ENCODE measurements at places on chromosomes 12 and 14.

GRCh38 chr12:93032758-93033157, 103.7 kb upstream of the EEA1 start:
- no peak overlapping the region for H3K4me3 ChIP-seq
- H3K27ac ChIP-seq: no peak overlapping the region
- H3K4me1 ChIP-seq: no peaks in the 10 kb centered on the region
- H3K36me3 ChIP-seq: no peaks in the 10 kb centered on the region
- no peak for DNase-seq

- H3K27ac ChIP-seq: no peak overlapping the region
- peaks cover 7% of the 10 kb centered on the region for H3K4me1 ChIP-seq
- DNase-seq: peak; percentile 2
- no peaks in the 10 kb centered on the region for H3K36me3 ChIP-seq
Observed at GRCh38 chr12:81797100-81797499, 38.0 kb upstream of the PPFIA2 start.

- H3K4me1 ChIP-seq: no peaks in the 10 kb centered on the region
- H3K27ac ChIP-seq: no peak overlapping the region
- H3K27me3 ChIP-seq: no peaks in the 10 kb centered on the region
- no peaks in the 10 kb centered on the region for H3K36me3 ChIP-seq
Observed at GRCh38 chr12:101064721-101065120, 145.3 kb downstream of the SLC5A8 start.

GRCh38 chr12:29228474-29229157, 79.5 kb downstream of the FAR2 start:
- H3K27me3 ChIP-seq: no peaks in the 10 kb centered on the region
- no peak overlapping the region for H3K27ac ChIP-seq
- no peak overlapping the region for H3K4me3 ChIP-seq

GRCh38 chr12:58529114-58529665, 391.1 kb downstream of the LRIG3 start:
- H3K27ac ChIP-seq: no peak overlapping the region
- H3K27me3 ChIP-seq: no peaks in the 10 kb centered on the region
- H3K4me1 ChIP-seq: no peaks in the 10 kb centered on the region
- H3K4me3 ChIP-seq: no peak overlapping the region

GRCh38 chr14:65228436-65228835, 126.1 kb upstream of the MAX start:
- H3K4me3 ChIP-seq: no peak overlapping the region
- no peaks in the 10 kb centered on the region for H3K27me3 ChIP-seq
- peaks cover 30% of the 10 kb centered on the region for H3K4me1 ChIP-seq
- H3K36me3 ChIP-seq: no peaks in the 10 kb centered on the region
